ENCODE measurements at places on chromosomes 6 and 20.

GRCh38 chr6:88975369-88975768 is 12.0 kb upstream of the RNGTT start:
- no peak overlapping the region for H3K4me3 ChIP-seq
- no peak overlapping the region for H3K27ac ChIP-seq
- DNase-seq, result no peak
- no peaks in the 10 kb centered on the region for H3K27me3 ChIP-seq
- H3K4me1 ChIP-seq, result no peaks in the 10 kb centered on the region

DNA sequence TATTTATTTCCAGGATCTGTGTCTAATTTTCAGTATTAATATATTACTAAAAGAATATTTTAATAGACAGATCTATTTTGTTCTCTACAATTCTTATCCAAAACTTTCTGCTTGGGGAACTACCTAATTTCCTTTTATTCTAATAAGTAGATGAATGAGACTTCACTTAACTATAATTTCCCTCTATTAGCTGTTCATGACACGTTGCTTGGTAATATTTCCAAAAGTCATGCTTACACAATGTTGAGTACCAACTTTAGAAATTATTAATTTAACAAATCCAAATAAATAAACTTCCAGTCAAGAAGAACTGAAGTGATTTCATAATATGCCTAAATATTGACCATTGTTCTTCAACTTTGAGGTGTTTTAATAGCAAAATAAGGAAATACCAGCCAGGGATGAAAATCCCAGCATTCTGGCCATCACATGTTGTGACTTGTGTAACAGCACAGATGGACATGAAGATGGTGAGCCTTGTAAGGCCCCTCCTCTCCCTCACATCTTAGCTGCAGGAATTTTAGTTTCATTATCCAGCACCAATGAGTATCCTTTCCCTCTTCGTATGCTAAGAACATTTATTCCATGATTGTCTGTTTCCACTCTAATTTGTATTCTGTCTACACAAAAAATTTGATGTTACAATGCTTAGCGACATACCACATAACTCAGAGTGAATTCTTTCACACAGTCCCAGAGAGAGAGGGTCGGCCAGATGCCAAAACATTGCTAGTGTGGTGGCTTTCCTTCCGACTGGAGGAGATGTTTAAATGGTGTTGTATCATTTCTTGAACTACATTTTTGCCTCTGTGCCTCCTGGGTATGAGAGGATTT is 137.5 kb downstream of the FOXA2 start:
- H3K4me1 ChIP-seq, result no peaks in the 10 kb centered on the region
- H3K4me3 ChIP-seq, result no peak overlapping the region
- H3K27me3 ChIP-seq, result peaks cover 22% of the 10 kb centered on the region
- no peak for DNase-seq

DNA sequence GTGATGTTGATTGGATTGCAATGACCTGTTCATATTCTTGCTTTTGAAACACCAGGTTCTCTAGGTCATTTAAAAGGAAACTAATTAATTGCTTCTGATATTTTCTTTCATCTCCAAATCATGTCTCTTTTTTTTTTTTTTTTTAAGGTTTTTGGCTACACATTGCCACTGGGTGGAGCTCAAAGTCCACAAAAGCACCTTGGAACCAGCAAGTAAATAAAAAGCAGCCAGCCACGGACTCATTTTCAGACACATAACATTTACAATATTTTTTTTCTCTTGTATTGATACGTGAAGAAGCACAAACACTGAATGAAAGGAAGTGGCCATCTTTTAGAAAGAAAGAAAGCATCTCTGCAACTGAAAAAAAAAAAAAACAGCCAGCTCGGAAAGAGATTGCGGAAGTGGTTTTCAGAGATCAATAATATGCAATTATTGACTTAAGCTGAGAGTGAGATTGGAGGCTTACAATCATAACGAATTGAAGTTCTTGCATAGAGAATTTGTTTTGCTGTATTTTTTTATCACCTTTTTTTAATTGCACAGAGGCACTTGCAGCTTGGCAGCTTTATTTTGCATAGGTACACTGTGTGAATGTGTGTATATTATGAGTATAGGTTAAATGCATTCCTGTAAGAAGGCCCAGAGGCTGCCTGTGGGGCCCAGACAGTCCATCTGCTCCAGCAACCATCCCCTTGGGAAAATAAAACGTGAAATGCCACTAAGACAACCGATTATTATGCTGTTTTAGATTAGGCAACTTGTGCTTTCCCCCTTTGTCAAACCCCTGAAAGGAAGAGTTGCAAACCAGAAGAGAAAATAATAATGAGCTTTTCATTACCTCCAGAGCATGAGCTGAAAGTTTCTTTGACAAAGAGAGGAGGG is 28.2 kb downstream of the CGA start:
- no peaks in the 10 kb centered on the region for H3K36me3 ChIP-seq
- H3K27me3 ChIP-seq, result no peaks in the 10 kb centered on the region
- DNase-seq, result peak; percentile 19
- H3K27ac ChIP-seq, result no peak overlapping the region
- no peak overlapping the region for H3K4me3 ChIP-seq

DNA sequence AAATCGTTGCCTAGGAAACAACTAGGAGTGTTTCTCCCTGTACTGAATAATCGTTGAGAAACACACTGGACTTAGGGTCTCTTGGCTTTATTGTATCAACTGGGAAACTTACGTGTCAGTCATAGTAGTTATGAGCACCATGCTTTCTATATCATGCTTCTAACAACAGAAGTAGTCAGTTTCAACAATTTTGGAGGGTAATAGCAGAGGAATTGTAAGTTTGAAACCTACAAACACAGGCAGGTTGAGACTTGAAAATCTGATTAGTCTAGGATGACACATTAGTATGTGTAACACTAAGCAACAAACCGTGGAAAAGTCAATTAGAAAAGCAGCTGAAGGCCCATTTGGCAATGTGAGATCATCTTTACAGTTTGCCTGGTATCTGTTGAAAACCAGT is 43.9 kb upstream of the FABP7 start:
- no peak overlapping the region for H3K4me3 ChIP-seq
- no peaks in the 10 kb centered on the region for H3K36me3 ChIP-seq
- no peak for DNase-seq
- no peaks in the 10 kb centered on the region for H3K4me1 ChIP-seq
- H3K27me3 ChIP-seq, result peaks cover 11% of the 10 kb centered on the region

DNA sequence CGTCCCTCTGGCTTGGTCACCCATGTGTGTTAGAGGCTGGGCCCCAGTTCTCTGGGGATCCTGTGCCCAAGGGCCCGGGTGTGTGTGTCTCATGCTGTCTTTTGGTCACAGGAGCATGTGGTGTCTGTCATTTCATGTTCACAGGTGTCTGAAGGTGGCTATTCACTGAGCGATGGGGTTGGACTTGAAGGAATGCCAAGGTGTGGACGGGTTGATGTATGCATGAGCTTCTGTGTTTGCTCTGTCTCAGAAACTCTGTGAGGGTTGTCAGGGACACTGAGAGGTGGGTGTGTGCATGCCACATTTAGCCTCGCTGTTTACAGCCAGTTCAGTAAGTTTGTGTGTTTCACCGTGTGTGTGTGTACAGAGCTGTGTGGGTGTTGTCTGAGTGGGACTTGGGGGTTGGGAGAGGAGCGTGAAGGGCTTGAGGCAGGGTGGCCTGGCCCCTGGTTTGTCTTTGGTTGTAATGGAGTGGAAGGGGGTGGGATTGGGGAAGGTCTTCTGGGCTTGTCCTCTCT is 1.2 kb downstream of the DDR1 start:
- H3K27ac ChIP-seq, result peak overlapping the region; percentile 62
- no peak for DNase-seq
- peak overlapping the region; percentile 95 for H3K4me3 ChIP-seq
- peaks cover 61% of the 10 kb centered on the region for H3K4me1 ChIP-seq

DNA sequence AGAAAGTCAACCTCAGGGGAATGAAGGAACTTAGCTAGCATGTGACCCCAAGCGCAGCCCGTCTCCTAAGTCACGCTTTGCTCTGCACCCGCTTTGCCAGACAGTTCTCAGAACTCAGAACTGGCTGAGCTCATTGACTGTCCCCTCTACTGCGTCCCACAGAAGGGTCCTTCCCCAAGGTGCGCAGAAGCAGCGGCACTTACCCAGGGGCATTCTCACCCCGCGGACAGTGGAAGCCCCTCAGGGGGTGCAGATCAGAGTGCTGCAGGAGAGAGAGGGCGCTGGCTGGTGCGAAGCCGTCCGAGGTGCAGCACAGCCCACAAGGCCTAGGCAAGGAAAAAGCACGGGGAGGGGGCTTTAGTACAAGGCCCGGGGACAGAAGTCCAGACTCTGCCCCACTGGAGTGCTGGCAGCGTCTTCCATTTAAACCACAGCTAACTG is 807 bp downstream of the SNHG17 start:
- DNase-seq, result peak; percentile 14
- H3K27ac ChIP-seq, result peak overlapping the region; percentile 97
- peak overlapping the region; percentile 96 for H3K4me3 ChIP-seq
- peaks cover 17% of the 10 kb centered on the region for H3K36me3 ChIP-seq

DNA sequence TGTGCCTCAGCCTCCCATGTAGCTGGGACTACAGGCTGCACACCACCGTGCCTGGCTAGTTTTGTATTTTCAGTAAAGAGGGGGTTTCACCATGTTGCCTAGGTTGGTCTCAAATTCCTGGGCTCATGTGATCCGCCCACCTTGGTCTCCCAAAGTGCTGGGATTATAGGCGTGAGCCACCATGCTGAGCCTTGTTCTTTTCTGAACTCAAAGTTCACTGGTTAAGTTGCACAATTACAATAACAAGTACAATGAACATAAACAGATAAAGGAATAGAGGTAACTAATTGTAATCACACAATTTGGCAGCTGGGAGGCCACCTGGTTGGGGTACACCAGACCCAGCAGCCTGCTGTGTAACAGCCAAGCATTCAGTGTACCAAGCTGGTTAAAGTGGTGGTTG is 6.7 kb downstream of the NUDT3 start:
- H3K27me3 ChIP-seq, result no peaks in the 10 kb centered on the region
- H3K4me3 ChIP-seq, result no peak overlapping the region
- no peak for DNase-seq
- peak overlapping the region; percentile 59 for H3K27ac ChIP-seq

- H3K27me3 ChIP-seq, result no peaks in the 10 kb centered on the region
- no peaks in the 10 kb centered on the region for H3K36me3 ChIP-seq
- DNase-seq, result peak; percentile 57
Measured at GRCh38 chr6:156752666-156753301, 24.4 kb upstream of the ARID1B start.

DNA sequence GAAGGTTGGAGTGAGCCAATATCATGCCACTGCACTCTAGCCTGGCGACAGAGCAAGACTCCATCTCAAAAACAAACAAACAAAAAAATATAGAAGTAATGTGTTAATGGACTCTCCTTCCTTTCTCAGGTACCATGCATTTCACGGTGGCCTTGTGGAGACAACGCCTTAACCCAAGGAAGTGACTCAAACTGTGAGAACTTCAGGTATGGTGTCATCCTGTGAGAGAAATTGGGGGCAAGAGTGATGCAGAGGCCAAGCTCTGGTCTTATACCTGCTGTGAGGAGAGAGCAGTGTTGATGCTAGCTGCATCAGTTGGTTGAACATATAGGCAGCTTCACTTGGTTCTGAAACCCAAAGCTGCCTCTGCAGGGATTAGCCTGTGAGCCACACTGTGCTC is 6.2 kb downstream of the ITCH start:
- peaks cover 31% of the 10 kb centered on the region for H3K4me1 ChIP-seq
- DNase-seq, result no peak
- H3K36me3 ChIP-seq, result peaks cover 3% of the 10 kb centered on the region
- H3K27ac ChIP-seq, result no peak overlapping the region
- H3K4me3 ChIP-seq, result no peak overlapping the region

GRCh38 chr6:2135401-2135800 is 110.0 kb downstream of the GMDS start:
- H3K36me3 ChIP-seq, result no peaks in the 10 kb centered on the region
- H3K27me3 ChIP-seq, result no peaks in the 10 kb centered on the region
- no peak for DNase-seq
- no peak overlapping the region for H3K4me3 ChIP-seq

GRCh38 chr6:4640139-4640538 is 136.1 kb upstream of the CDYL start:
- no peak overlapping the region for H3K4me3 ChIP-seq
- H3K36me3 ChIP-seq, result peaks cover 6% of the 10 kb centered on the region
- DNase-seq, result no peak
- H3K27me3 ChIP-seq, result peaks cover 25% of the 10 kb centered on the region
- H3K27ac ChIP-seq, result no peak overlapping the region
- no peaks in the 10 kb centered on the region for H3K4me1 ChIP-seq

DNA sequence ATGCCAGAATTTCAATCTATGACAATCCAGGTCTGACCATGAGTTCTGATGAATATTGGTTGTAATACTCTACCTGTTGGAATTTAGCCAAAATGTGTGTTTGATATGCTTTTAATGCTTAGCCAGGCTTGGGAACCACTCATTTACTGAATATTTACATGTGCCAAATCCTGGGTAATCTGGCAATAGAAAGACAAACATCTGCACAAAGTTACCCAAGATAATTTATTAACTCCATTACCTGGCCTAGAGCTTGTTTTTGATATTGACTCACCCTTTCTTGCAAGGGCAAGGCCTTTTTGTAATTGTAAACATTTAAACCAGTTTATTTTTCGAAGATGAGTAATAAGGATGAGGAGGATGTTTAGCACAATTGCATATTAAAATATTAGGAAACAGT is 13.5 kb upstream of the CD2AP start:
- no peak overlapping the region for H3K27ac ChIP-seq
- no peaks in the 10 kb centered on the region for H3K27me3 ChIP-seq
- no peaks in the 10 kb centered on the region for H3K36me3 ChIP-seq
- DNase-seq, result no peak
- H3K4me1 ChIP-seq, result peaks cover 19% of the 10 kb centered on the region

DNA sequence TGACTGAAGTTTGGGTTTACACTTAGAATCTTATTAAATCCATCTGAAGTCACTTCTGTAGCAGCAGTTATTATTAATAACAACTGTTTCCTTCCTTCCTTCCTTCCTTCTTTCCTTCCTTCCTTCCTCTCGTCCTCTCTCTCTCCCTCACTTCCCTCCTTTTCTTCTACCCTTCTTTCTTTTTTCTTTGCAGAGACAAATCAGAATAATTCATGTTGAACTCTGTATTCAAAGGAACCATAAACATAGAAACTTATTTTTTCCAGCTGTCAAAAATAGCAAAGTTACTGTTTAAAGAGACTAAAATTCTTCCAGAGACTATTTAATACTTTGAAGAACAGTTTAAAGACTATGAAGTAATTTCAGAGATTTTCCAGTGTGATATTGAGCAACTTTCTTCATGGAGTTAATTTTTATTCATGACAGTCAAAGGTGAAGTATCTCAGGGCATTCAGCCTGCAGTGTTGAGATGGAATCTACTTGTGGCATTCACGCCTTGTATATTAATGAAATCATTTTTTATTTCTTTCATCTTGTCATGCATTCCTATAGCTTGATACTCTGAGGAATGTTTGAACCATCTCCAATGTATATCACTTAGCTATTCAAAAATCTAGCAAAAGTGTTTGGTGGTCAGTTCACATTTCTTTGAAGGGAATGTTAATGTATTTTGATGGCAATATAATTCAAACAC is 109.7 kb downstream of the BCAS1 start:
- no peak overlapping the region for H3K4me3 ChIP-seq
- no peak for DNase-seq
- peaks cover 26% of the 10 kb centered on the region for H3K27me3 ChIP-seq
- no peaks in the 10 kb centered on the region for H3K4me1 ChIP-seq

Data from naive B cell (primary cell).